Erythroblast (primary cell): ENCODE measurements at places on chromosomes 5 and 9.

DNA sequence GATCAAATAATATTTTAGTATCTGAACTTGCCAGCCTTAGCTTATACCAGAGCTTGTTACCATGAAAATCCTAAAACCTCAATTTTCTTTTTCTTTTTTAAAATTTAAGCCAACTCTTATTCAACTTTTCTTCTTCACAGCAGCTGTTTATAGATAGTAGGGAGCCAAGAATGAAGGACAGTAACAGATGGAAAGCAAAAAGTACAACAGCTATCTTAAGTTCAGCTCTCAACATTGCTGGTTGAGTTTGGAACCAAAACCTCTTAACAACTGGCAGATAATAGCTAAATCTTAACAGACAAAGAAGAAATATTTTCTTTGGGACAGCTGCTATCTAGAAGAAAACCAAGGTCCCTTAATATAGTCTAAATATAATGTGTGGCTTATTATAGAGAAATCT is 74.7 kb downstream of the PJA2 start:
- no peak for DNase-seq

DNA sequence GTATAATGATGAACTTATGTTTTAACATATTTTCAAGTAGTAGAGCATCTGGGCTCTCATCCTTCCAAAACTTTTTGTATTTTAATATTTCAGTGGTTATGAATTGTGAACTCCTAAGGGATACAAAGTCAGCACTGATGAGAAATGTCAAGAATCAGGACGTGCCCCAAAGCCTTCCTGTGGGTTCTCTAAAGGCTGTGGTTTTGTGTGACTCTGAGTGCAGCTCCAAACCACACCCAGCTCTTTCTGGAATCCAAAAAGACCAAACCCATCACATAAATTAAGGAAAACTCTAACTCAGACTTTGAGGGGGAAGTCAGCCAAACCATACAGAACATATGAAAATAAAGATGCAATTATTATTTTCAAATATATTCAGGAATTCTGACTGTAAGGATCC is 40.8 kb upstream of the SMU1 start:
- no peak for DNase-seq

GRCh38 chr5:85896514-85896913 is 721.2 kb upstream of the COX7C start:
- no peak for DNase-seq

- DNase-seq: no peak
Observed at GRCh38 chr5:146698651-146699050, 179.9 kb downstream of the PPP2R2B start.

- DNase-seq: no peak
Observed at GRCh38 chr5:124176692-124177091, 569.7 kb downstream of the ZNF608 start.

DNA sequence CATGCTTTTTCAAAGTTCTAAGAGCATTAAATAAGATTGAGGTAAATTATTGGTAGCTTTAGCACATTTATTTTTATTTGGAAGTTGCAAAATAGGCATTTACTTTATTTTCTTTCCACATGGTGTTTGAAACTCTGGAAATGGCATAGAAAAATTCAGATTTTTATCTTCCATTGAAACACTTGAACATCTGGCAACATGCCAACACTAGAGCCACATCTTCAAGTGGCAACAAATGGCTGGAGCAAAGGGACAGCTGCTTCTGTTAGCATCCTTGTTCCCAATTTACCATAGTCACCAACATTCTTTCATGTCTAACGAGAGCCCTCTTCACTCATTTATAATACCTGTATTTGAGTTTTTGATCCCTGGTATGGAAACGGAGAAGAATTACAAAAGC is 539.9 kb downstream of the ZNF608 start:
- DNase-seq: no peak

- DNase-seq: no peak
Observed at GRCh38 chr9:119083673-119084072, 285.6 kb downstream of the BRINP1 start.

DNA sequence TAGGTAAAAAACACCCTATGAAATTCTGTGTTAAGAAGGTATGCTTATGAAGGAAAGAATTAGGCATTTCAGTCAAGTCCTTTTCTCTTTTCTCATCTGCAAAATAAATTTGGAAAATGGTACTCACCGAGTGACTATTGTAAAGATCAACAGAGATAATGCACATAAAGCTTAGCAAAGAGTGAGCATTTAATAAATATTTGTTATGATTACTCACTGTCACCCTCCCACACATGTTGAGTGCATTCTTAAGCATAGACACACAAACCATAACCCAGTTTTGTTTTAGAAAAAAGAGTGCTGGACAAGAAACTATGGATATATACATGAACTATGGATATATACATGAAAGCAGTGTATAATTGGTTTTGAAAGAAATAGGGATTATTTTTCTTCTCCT is 54.7 kb upstream of the PRLR start:
- DNase-seq: no peak

DNA sequence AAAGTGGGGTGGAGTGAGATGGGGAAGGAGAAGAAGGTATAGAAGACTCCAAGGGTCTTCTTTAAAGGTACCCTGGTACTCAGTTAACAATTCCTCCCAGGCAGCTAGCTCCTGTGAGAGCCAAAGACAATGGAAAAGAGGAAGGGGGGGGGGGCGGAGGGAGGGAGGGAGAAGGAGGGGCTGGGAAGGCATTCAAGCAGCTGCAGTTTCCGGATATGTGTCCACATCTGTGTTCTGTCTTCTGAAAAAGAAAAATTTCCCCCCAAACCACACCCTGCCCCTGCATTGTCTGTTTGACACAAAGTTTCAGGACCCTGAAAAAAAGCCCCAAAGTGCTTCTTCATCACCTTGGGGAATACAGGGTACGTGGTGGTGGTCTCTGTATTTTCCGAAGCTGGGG is 11.1 kb downstream of the SPRY4 start:
- DNase-seq: no peak

DNA sequence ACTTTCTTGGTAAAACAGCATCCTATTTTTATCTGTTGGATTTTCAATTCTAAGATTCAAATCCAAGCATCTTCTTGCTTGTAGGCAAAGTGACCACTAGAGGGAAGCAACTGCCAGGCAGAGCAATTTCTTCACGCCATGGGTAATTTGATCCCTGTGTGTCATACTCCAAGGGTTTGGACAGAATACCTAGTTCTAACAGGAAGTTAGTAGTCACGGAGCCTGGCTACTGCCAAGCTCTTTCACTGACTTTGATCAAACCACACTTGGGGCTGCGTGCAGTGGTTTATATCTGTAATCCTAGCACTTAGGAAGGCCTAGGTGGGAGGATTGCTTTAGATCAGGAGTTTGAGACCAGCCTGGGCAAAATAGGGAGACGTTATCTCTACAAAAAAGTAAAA is 473.6 kb upstream of the TNC start:
- peak; percentile 26 for DNase-seq

DNA sequence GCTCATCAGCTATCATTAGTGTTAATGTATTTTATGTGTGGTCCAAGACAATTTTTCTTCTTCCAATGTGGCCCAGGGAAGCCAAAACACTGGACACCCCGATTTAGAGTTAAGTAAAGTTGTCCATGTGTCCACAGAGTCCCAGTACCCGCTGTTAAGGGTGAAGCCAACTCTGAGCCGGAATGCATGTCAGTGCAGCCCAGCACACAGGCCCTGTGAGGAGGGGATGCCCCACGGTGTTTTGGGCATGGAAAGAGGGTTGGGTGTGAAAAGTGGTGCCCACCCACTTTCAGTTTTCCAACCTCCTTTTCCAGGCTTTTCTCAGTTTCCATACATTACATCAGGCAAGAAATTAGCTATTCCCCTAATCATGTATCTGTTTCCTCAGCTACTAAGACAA is 24.4 kb downstream of the SHC3 start:
- DNase-seq: no peak

GRCh38 chr9:132531195-132531594 is 51.2 kb upstream of the BARHL1 start:
- DNase-seq: no peak

- no peak for DNase-seq
Observed at GRCh38 chr5:68673106-68673822, 420.6 kb upstream of the SLC30A5 start.

GRCh38 chr9:117359910-117360309 is 54.9 kb downstream of the ASTN2 start:
- no peak for DNase-seq

DNA sequence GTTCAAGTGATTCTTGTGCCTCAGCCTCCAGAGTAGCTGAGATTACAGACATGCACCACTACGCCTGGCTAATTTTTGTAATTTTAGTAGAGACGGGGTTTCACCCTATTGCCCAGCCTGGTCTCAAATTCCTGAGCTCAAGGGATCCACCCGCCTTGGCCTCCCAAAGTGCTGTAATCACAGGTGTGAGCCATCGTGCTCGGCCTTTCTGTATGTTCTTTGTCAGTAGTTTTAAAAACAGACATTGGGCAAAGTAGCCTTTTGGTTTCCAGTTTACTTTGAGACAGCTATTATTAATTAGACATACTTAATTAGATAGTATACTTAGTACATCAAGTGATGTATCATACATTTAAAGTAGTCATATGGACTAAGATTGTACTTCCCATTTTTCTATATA is 45.2 kb downstream of the RBM27 start:
- DNase-seq: no peak

DNA sequence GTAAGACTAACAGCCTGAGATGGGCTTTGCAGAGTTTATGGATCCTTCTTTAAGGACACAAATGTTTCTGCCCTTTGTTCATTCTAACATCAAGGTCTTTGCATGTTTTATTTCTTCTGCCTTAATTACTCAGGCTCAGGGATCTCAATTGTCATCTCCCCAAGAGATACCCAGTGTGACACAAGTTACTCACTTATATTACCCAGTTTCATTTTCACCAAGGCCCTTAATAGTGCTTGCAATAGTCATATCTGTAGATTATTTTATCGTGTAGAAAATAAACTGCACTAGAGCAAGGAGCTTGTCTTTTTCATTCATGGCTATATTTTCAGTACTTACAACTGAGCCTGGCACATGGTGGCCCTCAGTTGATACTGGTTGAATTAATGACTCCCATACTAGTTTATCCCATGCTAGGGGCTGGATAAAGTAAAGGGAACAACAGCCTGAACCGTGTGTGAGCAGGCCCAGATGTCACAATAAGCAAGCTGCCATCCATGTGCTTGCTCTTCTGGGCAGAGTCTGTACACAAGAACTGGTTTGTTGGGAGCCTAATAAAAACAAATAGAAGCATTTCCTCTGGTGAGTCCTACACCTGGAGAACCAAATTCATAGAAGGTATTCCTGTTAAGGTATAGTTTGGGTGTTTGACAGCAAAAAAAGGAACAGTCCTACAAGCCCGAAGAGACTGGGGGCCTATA is 112.5 kb upstream of the CD180 start:
- DNase-seq: no peak

GRCh38 chr5:151684690-151685361 is 1.9 kb downstream of the SPARC start:
- no peak for DNase-seq
